ENCODE measurements at places on chromosomes 12 and 14. TPM values are rescaled to one million over a fixed set of nuclear protein-coding genes. Genes with fewer than 3 reads are reported as not detected.

Gene EPYC
- not detected for total RNA-seq

Gene IAPP
- total RNA-seq: not detected

Gene TRPV4
- 0.08 TPM for total RNA-seq

Gene APOF
- not detected for total RNA-seq

Gene CCDC38
- total RNA-seq: 0.12 TPM

Gene C14orf132
- total RNA-seq: 9.9 TPM

Gene ZDHHC22
- 0.20 TPM for total RNA-seq

Gene KCNA1
- total RNA-seq: not detected

Gene MYF5
- not detected for total RNA-seq

Gene ART4
- total RNA-seq: not detected

Gene FOXG1
- 0.25 TPM for total RNA-seq

Gene FKBP3
- total RNA-seq: 119 TPM

Gene TSPAN11
- total RNA-seq: 0.10 TPM
